ENCODE measurements at places on chromosomes 3 and 15. TPM values are rescaled to one million over a fixed set of nuclear protein-coding genes. Genes with fewer than 3 reads are reported as not detected.

Gene MYZAP
- total RNA-seq: 22.6 TPM

Gene CMTM8
- total RNA-seq: 1.5 TPM

Gene SLC7A14
- total RNA-seq: 1.4 TPM

Gene MINAR1
- 0.30 TPM for total RNA-seq

Gene DUOXA2
- not detected for total RNA-seq

Gene OIP5
- 9.7 TPM for total RNA-seq

Gene LRRK1
- 5.2 TPM for total RNA-seq

Gene SMCO1
- not detected for total RNA-seq

Gene RTP1
- not detected for total RNA-seq

Gene ZNF860
- total RNA-seq: 0.61 TPM

Gene PARP16
- 0.97 TPM for total RNA-seq
